ENCODE measurements at places on chromosomes 6 and 20.

- DNase-seq, result no peak
Observed at GRCh38 chr20:48189181-48189580, 403.9 kb upstream of the SULF2 start.

- DNase-seq, result no peak
Observed at GRCh38 chr20:46485431-46485830, 27.9 kb downstream of the ZNF334 start.

- DNase-seq, result no peak
Observed at GRCh38 chr20:37282556-37282955, 6.9 kb upstream of the MANBAL start.

DNA sequence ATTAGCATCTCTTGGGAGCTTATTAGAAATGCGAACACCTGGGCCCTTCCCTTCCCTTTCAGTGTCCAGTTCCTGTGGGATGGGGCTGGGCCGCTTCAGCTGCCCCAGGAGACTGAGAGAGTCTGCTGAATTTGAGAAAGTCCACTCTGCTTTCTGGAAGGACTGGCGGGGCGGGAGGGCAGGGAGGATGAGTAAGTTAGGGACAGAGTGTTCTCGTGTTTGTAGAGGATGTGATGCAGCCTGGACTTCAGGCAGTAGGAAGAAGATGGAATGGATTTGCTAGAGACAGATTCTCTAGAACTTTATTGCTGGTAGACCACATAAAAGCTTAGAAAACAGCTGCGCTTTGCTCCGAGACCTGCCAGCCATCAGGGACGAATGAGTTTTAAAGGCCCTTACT is 1.1 kb upstream of the TULP4 start:
- no peak for DNase-seq

GRCh38 chr6:169890901-169891300 is 139.5 kb downstream of the ERMARD start:
- no peak for DNase-seq

DNA sequence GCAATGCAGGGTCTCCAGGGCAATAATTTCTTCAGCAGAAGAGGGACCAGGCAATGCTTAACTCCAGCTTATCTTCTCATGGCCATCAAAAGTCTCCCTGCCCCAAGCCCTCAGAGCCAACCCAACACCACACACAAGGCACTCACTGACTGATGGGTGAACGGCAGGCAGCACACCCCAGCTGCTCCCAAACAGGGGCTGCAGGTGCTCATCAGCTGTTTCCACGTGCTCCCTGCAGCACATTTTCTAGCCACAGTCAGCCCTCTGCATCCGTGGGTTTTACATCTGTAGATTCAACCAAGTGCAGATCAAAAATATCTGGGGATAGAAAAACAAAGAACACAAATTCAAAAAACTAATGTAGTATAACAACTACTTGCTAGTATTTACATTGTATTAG is 4.0 kb upstream of the GABRR1 start:
- no peak for DNase-seq

DNA sequence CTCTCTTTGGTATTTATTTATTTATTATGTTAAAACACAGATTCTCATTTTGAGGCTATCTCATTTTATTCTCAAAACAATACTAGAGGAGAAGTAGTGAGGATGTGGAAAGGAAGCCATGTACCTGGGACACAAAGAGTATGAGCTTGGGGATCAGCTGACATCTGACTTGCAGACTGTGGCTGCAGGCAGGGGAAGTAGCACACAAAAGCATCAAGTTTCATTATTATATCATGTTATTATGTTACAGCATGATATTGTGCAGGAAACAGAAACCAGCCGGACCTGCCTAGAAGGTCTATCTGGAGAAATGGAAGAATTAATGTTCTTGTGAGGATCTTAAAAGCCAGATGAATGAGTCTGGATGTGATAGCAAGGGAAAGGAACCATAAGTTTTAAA is 248.2 kb downstream of the KHDC1L start:
- DNase-seq, result no peak

DNA sequence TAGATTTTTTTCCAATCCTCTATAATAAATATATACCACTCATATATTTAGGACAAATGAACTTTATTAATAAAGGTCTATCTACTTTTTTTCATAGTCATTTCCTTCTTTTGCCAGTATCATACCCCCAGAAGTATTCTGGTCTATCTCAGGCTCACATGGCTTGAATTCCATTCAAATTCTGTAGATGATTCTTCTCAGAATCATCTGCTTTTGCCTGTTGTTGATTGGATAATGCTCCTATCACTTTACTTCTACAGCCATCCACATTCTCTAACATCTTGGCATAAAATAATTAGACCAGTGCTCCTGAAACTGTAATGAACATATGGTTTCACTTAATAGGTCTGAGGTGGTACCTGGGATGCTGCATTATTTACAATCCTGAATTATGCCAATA is 121.2 kb downstream of the GFRAL start:
- DNase-seq, result no peak

- DNase-seq, result no peak
Observed at GRCh38 chr6:11681357-11681756, 97.2 kb downstream of the ADTRP start.

GRCh38 chr6:16227605-16228004 is 10.8 kb upstream of the GMPR start:
- DNase-seq, result no peak

DNA sequence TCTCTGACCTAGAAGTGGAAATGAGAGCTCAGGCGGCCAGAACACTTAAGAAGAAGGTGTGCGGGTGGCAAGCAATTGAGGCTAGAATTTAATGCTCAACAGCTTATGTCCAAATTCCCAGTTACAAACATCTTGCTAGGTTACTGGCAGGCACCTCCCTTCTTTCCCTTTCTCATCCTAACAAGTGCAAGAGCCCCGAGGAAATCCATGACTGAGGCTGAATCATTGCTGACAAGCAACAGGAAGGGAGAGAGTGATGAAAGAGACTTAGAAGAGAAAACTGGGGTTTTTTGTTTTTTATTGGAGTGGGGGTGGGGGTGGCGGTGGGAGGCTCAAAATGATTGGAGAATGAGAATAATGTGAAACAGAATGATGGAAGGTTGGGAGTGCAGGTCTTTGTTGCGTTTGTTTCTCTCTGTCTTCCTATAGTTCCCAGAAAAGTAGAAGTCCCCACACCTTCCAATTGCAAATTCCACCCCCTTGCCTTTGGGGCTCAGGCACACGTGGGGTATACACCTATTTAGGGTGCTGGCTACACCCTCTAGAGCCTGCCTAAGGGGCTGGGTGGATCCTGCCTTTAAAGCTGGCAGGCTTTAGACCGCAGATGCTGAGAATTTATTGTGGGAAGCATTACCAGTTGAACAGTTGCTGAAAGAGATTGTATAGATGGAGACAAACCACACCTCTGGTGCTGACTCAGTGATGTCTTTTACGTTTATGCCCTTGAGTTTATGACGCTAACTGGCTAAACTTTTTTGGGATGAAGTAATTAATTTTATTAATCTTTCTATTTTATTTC is 1.4 kb downstream of the FAM83B start:
- DNase-seq, result no peak

DNA sequence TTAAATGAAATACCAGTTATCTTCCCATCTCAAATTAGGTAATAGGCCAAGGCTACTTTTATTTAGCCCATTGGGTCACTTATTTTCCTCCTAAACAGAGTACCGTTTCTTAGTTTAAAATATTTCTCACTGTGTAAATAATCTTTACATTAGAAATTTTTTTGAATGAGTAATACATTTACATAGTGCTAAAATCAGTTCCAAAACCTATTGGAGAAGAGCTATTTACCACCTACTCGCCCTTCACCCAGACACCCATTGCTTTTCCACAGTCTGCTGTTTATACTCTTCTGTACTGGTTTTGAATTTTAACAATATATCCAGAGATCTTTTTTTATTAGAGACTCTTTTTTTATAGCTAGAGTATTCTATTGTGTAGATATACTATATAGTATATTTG is 36.9 kb downstream of the MCM8 start:
- no peak for DNase-seq

DNA sequence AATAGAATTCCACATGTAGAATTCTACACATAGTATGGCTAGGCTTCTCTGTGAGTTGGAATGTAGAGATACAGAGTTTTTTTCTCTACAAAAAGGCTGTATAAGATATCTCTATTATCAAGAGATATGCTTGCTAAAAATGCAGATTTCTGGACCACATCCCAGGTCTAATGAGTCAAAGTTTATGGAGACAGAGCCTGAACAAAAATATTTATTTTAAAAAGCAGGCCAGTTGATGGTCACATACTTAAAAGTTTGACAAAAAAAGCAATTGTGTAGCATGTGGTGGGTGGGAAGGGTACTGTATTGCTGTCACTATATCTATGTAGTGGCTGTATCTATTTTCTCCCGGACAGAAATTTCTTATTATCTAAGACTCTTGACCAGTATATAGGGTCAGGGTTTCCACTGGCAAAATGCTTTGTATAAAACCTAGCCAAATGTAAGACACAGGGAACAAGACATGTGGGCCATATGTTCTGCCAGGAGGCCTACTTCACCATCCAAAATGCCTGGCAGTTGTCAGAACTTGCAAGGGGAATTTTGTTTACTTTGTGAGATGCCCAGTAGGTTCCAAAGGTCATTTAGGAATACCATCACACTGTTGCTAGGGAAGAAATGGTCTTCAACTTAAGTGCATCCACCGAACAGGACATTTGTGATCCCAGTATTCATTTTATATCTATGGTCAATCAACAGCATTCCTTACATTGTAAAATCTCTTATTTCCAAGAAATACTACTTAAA is 60.6 kb downstream of the SHPRH start:
- DNase-seq, result no peak

DNA sequence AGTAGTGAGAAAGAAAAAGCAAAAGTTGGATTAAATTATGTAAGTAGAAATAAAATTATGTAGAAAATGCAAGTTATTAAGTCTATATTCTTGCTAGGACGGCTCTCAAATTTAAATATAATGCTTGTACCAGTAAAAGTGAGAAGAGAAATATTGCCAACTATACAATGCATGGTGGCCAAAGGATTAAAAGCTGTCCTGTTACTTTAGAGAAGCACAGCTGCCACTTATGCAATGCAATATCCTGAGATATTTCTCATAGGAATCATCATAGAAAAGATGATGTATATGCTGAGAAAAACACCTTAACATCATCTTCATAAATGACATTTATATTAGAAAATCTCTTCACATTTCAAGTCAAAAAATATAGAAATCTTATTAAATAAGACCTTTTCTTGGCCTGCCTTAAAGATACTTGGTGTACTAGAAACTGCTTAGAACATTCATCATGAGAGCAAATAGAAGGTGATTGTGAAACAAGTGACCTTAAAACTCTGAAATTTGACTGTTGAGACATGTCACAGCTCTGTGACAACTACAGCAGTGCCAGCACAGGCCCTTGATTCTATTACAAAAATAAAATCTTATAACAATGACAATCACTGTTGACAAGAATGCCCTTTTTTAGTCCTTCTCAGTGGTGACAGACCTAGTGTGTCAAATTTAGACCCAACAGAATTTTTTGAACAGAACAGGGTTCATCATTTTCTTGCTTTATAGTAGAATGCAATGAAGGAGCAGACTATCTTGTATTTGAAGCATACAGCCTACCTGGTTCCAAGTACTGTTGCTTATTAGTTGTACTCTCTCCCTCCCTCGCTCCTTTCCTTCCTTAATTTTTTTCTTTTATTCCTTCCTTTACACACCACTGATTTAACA is 173.1 kb downstream of the CLVS2 start:
- no peak for DNase-seq

- no peak for DNase-seq
Observed at GRCh38 chr6:116221067-116221466, 32.8 kb downstream of the TSPYL4 start.

DNA sequence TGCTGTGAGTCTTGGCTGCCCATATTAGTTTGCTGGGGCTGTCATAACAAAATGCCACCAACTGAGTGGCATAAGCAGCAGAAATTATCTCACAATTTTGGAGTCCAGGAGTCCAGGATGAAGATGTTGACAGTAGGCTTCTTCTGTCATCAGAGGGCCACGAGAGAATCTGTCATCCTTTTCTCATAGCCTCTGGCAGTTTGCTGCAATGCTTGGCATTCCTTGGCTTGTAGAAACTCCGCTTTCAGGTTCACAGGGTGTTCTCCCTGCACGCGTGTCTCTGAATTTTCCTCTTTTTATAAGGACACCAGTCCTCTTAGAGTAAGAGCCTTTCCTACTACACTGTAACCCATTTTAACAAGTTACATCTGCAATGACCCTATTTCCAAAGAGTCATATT is 838.4 kb downstream of the TFAP2A start:
- no peak for DNase-seq

DNA sequence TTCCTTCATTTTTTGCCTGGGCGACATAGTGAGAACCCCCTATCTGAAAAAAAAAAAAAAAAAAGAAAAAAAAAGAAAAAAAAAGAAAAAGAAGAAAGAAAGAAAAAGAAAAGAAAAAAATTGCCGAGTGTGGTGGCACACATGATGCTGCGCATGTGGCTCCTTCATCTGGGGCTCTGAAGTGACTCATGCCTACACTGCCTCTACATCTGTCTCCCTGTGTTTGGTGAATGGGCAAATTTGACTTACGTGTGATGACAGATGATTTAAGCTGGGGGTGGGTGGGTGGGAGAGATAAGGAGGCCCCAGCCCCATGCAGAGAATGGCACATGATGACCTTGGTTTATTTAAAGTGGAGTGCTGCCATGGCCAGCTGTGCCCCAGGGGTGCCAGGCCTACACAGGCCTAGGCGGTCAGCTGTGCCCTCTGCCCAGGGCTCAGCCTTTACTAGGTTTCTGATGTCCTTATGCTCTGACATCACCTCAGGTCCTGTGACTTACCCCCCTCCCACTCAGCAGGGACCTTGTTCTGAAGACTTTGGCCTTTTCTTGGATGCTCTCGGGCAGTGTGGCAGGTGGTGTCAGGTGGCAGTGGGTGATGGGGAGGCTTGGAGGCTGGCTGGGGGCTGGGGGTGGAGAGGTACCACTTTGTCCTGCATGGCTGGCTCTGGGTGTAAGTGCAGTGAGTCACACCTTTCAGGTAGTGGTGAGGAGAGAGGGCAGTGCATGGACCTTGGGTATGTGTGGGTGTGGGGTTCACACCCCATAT is 41.1 kb downstream of the VEGFA start:
- no peak for DNase-seq

DNA sequence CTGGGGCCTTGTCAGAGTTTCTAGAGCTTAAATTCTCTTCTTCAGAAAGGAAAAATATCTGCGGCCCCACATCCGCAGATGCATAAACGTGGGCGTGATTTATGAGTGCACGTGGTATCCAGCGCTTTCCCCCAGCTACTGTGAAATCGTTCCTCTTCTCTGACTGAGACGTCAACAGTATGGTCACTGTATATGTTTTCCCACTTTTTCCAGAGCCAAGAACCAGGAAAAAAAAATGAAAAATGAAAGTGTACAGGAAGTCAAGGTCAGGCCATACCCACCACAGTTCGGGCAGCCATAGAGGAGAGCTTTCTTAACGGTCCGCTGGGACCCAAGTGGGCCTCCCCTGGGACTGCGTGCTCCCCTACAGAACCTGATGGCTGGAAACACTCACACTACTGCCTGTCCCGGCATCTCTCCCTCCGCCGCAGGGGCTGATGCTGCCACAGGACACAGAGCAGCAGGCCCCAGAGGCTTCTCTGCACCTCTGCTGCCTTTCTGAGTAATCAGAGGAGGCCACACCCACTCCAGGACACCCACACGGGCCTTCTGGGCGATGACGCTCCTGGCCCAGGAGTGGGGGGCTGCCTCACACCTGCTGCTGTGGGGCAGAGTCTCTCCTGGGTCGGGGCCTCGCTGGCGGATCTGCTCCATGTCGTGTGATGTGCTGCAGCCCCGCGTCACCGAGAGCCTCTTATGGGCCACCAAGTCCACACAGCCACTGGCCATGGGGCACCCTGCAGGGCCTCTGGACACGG is 16.4 kb upstream of the STX16 start:
- DNase-seq, result peak; percentile 43
